ENCODE measurements at places on chromosomes 16 and 17. TPM values are rescaled to one million over a fixed set of nuclear protein-coding genes. Genes with fewer than 3 reads are reported as not detected.

HSPB9 gene
- under 0.01 TPM for total RNA-seq

MPO gene
- total RNA-seq: not detected

TMEM235 gene
- under 0.01 TPM for total RNA-seq

TNFRSF13B gene
- total RNA-seq: not detected

ZFP3 gene
- total RNA-seq: 1.3 TPM

CD300A gene
- not detected for total RNA-seq

COG1 gene
- 15.1 TPM for total RNA-seq

GSPT1 gene
- 37.8 TPM for total RNA-seq

TANC2 gene
- total RNA-seq: 41.5 TPM

ABCA3 gene
- 30.3 TPM for total RNA-seq

SPAG7 gene
- total RNA-seq: 45.4 TPM

SPATA32 gene
- not detected for total RNA-seq

NXN gene
- 163 TPM for total RNA-seq

AGRP gene
- total RNA-seq: not detected

HOXB9 gene
- 0.13 TPM for total RNA-seq

VTN gene
- not detected for total RNA-seq

EXOC3L1 gene
- total RNA-seq: 57.7 TPM

COASY gene
- total RNA-seq: 9.1 TPM

GPRC5C gene
- total RNA-seq: 10.0 TPM

TMEM100 gene
- 5.6 TPM for total RNA-seq

TSNAXIP1 gene
- 0.51 TPM for total RNA-seq

ITGAX gene
- total RNA-seq: 0.64 TPM

CRYBA1 gene
- total RNA-seq: not detected

RNF43 gene
- not detected for total RNA-seq

HOXB1 gene
- total RNA-seq: not detected

GP1BA gene
- total RNA-seq: not detected

PRSS53 gene
- total RNA-seq: 0.39 TPM

KRTAP16-1 gene
- total RNA-seq: not detected

ZNF48 gene
- total RNA-seq: 11.4 TPM

MEIOC gene
- not detected for total RNA-seq

ALOX12 gene
- not detected for total RNA-seq

SPATA33 gene
- 1.0 TPM for total RNA-seq

FGF11 gene
- total RNA-seq: 0.13 TPM

SLC16A3 gene
- total RNA-seq: 62.3 TPM
